ENCODE measurements at places on chromosomes 1 and 21.
A peak's percentile ranks its signal among the peaks of the same experiment; 100 is the strongest.

GRCh38 chr1:241507189-241507863 lies 12.2 kb downstream of the FH start:
- DNase-seq, result no peak

- DNase-seq, result peak; percentile 40
Observed at GRCh38 chr1:41917835-41918449, 780 bp downstream of the HIVEP3 start.

DNA sequence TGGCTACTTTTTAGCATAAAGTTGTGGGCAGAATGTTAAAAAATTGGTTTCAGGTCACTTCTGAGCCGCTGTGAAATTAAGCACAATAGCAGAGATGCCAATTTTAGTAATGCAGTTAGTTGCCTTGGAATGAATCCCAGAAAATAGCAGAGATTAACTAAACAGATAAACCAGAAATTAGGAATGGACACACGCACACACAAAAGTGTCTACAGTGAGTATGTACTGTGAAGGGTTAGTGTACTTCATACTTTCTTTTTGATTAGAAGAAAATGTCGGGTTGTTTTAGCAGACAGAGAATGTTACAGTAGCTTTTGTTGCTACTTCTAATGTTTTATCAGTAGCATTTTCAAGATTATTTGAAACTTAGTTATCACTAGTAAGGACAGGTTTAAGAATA lies 106.7 kb downstream of the LEPR start:
- no peak for DNase-seq

- DNase-seq, result no peak
Observed at GRCh38 chr1:221392453-221392852, 349.4 kb downstream of the DUSP10 start.

- DNase-seq, result no peak
Observed at GRCh38 chr1:147245586-147246021, 3.1 kb downstream of the CHD1L start.

- DNase-seq, result no peak
Observed at GRCh38 chr1:61446531-61446991, 278.4 kb downstream of the TM2D1 start.

GRCh38 chr1:26097696-26098095 lies 13.9 kb upstream of the PDIK1L start:
- no peak for DNase-seq

GRCh38 chr1:201749059-201749690 lies 79.8 kb upstream of the IPO9 start:
- DNase-seq, result no peak

- no peak for DNase-seq
Observed at GRCh38 chr1:114234408-114235124, 80.9 kb upstream of the SYT6 start.

- no peak for DNase-seq
Observed at GRCh38 chr1:81111818-81112217, 688.9 kb upstream of the ADGRL2 start.

GRCh38 chr1:236167578-236167977 lies 25.2 kb downstream of the GPR137B start:
- no peak for DNase-seq

GRCh38 chr1:27481994-27482620 lies 7.9 kb downstream of the WASF2 start:
- DNase-seq, result no peak

DNA sequence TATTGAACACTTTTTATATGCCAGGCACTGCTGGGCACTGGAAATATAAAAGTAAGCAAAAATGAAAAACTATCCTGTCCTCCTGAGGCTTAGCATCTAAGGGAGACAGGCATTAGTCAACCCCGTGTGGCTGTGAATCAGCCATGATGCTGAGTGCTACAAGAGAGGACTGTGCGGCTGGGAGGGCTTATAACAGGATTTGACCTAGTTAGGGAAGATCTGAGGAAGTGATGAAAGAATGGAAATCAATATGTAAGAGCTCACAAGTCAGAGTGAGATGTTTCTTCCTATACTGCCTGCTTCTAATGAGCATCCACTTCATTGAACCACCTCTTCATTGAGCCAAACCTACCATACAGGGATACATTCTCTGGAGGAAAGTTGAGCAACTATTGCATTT lies 15.1 kb downstream of the TRIM45 start:
- no peak for DNase-seq

DNA sequence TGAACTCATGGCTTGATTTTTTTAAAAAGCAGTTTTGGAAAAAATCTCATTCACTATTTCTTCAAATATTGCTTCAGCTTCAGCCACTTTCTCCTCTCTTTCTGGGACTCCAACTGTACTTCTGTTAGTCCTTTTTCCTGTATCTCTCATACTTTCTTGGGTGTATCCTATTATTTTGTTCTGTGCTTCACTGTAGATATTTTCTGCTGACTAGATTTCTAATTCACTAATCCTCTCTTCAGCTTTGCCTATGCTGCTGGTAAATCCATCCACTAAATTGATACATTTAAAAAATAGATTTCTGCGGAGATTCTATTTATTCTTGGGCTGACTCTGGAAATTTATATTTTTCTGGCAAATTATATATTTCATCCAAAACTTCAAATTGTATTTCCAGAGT lies 4.9 kb upstream of the KCNE2 start:
- no peak for DNase-seq

DNA sequence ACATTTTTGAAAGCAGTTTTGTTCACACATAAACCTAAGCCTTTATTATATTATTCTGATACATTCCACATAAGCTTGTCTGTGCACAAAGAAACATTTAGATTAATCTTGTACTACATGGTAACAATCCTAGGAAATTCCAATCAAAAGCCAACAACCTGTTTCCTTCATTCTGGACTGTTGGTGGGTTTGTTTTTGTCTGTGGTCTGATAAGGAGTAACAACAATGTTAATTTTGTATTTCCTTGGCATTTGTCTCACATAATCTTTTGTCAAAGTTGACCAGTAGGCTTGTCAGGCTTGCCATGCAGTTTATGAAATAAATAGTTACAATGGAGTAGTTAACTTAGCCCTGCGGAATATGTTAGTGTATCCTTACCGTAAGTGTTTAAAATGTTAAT lies 183.3 kb downstream of the DHRS3 start:
- DNase-seq, result no peak

- peak; percentile 34 for DNase-seq
Observed at GRCh38 chr1:225848030-225848955, 33.9 kb downstream of the TMEM63A start.

- DNase-seq, result no peak
Observed at GRCh38 chr21:36166705-36167104, 10.1 kb downstream of the DOP1B start.

DNA sequence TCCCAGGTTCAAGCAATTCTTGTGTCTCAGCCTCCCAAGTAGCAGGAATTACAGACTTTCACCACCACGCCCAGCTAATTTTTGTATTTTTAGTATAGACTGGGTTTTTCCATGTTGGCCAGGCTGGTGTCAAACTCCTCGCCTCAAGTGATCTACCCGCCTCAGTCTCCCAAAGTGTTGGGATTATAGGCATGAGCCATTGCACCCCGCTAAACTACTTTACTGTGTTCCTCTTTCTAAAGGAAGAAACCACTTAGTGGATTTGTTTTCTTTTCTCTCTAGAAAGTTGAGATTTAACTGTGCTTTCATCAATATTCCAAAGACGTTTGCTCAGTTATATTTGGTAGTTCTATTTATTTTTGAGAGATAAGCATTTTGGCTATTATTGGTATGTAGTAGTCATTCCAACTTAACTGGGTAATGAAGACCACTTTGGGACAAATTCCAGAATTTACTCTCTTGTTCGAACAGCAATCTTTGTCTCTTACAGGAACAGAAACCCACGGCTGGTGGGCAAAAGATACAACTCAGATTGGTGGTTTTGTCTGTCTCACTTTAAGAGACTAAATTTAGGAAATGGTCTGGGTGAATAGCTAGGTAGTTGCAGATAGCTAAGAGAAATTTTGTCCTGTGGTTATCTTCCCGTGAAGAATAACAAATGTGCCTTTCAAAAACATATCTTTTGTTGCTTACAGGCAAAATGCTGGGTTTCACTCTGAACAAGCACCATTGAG lies 103.5 kb upstream of the CD55 start:
- DNase-seq, result no peak

- no peak for DNase-seq
Observed at GRCh38 chr21:39196310-39196709, 13.1 kb upstream of the PSMG1 start.

GRCh38 chr1:25001125-25001915 lies 71.2 kb upstream of the RUNX3 start:
- no peak for DNase-seq
